ENCODE measurements at places on chromosomes 3 and 15.
A peak's percentile ranks its signal among the peaks of the same experiment; 100 is the strongest.

DNA sequence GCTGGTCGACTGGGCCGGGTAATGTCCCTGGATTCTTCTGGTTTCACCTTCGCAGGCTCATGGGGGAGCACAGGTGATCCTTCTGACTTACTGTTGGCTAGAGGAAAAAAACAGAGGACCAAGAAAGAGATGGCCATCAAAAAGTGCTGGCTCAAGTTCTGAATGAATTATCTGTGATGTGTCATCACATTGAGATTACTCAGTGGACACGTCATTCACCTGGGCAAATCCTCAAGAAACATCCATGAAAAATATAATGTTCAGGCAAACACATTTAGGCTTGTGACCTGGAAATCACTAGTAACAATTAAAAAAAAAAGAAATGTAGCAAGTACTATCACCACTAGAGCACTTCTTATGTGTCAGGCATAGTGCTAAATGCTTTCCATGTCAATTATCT, 81.5 kb upstream of the SLC2A2 start:
- DNase-seq = no peak

DNA sequence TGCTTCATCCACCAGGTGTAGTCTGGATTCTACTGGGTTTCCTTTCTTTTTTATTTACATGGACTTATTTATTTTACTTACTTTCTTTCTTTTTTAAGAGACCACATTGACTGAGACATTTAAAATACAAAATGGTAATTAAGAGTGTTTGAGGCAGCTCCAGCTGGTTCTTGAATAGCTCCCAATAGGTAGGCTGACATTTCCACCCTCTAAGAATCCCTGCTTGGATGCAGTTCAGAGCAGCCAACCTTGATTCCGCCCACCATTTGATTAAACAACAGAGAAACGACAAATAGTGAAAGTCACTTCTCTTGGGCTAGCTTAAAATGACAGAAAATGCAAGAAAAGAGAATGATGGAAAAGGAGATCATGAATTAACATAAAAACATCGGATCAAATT, 270.5 kb downstream of the TUSC7 start:
- DNase-seq = no peak

- DNase-seq = peak; percentile 81
Measured at GRCh38 chr15:90001683-90002427, 731 bp downstream of the ZNF710 start.

- no peak for DNase-seq
Measured at GRCh38 chr3:38171622-38172021, 6.3 kb downstream of the OXSR1 start.

DNA sequence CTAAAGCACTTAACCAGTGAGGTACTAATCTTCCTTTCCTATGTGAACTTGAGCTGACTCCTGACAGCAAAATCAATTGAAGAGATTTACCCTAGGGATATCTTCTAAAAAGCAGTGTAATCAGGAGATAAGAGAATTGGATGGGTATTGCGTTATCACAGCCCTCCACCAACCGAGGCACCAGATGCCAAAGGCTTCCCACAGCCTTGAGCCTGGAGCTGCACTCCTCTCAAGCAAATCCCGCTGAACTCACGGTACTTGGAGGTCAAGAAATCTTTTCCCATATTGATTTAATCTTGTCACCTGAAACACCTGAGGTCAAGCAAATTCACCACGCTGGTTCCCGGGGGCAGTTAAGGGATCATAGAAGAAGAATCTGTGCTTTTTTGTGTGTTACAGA, 346.8 kb downstream of the TBL1XR1 start:
- DNase-seq = no peak

- no peak for DNase-seq
Measured at GRCh38 chr15:101327147-101327740, 32.2 kb upstream of the SNRPA1 start.

DNA sequence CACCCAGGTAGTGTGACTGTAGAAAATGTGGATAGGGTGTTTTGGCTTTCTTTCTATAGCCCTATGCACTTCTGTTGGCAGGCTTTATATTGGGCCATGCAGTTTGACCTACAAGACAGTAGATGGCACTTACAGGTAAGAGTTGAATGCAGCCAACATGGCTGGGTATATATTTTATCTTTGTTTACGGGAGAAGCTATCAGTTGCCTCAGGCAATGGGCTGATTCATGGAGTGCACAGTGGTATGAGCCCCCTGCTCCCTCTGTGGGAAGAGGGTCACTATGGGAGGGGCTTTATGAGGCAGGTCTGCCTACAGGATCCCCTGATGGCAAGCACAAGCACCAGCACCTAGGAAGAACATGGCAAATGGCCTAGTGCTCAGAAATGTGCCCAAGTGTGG, 301.2 kb upstream of the CDIN1 start:
- DNase-seq = no peak

GRCh38 chr3:128814519-128815317, 64.7 kb upstream of the ACAD9 start:
- DNase-seq = no peak

DNA sequence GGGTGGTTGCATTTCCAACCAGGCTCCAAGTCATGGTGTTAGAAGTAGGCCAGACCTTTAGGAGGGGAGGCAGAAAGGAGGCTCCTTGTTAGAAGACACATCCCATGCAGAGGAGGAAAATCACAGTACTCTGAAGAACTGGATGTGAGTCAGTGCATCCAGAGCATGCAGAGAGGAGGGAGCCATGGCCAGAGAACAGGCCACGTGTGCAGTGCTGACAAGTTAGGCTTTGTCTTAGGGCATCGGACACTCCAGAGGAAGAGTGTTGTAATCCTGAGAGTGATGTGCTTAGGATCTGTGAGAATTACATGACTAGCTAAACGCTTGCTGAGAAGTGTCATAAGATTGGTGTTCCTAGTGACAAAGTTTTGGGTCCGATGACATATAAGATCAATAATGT, 456.5 kb upstream of the THRB start:
- DNase-seq = no peak

- DNase-seq = no peak
Measured at GRCh38 chr3:33130144-33130543, 16.3 kb downstream of the CRTAP start.

GRCh38 chr15:77797270-77797669, 164.6 kb upstream of the LINGO1 start:
- no peak for DNase-seq

DNA sequence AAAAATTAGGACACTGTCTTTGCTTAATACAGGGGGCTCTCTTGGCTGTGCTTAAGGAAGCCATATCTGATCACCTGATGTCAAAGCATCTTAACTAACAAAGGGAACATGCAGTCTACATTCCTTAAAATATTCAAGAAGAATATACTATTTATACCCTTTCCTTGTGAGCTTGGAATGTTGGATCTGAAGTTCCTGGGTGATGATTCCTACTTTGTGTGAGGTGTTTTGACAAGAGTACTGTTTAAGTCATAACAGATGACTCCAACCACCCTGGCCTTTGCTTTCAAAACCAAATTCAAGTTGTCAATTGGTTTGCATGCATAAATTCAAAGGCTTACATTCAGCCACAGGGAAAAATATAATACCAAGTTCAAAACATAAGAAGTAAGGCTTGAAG, 862.7 kb upstream of the SEMA6D start:
- DNase-seq = no peak

Data from K562 (cell line).